Stimulated activated CD8-positive, alpha-beta memory T cell treated with anti-CD3 and anti-CD28 coated beads, Interleukin-15, amount 100 ng/mL, for 4 hours (primary cell): ENCODE measurements at places on chromosomes 3 and 15.

GRCh38 chr15:31252171-31252785 is 74.4 kb upstream of the KLF13 start:
- DNase-seq = no peak

GRCh38 chr15:52348056-52348745 is 52.6 kb upstream of the MYO5C start:
- DNase-seq = no peak

GRCh38 chr15:73227433-73228056 is 141.2 kb downstream of the HCN4 start:
- DNase-seq = no peak

DNA sequence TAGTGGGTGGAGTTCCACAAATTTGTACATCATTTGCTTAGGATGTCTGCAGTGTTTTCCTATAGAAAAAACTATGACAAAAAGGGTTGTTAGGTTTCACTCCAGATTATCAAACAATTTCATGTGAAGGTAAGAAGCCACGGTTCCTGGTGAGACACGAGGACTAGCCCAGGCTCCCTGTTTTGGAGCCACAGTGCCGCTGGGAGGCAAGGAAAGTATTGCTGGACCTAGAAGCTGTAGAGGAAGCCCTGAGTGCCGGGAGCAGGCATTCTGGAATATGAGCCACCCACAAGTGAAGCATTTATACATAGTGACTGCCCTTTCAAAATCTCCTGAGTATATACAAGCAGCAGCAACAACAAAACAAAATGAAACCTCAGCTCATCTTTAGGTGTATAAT is 142.0 kb downstream of the GABRB3 start:
- DNase-seq = no peak

- no peak for DNase-seq
Observed at GRCh38 chr3:58006661-58007060, 1.6 kb upstream of the FLNB start.

DNA sequence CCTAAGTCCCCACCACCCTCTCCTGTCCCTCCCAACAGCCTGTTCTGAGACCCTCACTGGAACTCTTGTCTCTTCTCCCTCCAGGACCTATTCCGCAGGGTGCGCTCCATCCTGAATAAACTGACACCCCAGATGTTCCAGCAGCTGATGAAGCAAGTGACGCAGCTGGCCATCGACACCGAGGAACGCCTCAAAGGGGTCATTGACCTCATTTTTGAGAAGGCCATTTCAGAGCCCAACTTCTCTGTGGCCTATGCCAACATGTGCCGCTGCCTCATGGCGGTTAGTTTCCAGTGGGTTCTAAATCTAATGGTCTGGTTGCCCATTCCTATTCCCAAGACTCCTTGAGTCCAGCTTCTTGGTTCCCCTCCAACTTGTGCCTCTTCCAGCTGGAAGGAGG is 9.3 kb downstream of the EIF4G1 start:
- no peak for DNase-seq

DNA sequence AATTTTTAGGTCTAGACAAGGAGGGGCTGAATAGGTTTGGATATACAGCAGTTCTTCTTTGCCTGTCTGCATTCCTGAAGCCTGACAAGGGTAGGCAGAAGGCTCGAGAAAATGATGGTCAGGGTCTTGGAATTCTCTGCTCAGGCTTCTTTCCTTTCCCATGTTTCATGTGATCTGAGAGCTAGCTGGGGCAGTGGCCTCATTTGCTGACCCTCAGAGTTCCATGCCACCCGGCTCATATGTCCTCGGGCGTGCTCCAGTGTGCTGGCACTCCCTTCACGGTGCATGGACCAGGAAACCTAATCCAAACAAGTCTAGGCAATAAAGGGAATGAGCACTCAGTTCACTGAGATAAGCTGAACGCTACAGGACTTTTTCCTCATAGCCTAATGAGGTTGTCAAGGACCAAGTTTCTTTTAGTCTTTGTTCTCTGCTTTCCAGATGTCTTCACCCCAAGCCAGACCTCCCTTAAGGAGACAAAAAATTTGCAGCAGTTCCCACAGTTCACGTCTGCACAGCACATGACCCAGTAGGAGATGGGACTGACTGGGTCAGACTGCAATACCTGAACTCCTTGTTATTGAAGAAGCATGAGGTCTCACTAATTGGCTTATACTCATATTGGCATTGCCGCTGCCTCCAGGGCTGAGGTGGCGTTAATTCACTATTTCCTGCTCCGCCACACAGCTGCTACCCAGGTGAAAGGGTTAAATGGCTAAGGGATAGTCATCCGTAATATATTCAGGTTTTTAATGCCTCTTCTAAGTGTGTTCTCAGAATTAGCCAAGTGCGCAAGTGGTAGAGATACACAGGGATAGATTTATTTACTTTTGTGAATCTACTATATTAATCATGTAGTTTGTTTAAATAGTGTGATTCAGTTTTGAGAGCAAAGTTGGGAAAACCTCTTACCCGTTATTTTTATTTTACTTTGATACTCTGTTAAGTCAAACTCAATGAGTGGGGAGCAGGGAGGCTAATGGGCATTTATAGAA is 15.3 kb upstream of the RTP4 start:
- no peak for DNase-seq

DNA sequence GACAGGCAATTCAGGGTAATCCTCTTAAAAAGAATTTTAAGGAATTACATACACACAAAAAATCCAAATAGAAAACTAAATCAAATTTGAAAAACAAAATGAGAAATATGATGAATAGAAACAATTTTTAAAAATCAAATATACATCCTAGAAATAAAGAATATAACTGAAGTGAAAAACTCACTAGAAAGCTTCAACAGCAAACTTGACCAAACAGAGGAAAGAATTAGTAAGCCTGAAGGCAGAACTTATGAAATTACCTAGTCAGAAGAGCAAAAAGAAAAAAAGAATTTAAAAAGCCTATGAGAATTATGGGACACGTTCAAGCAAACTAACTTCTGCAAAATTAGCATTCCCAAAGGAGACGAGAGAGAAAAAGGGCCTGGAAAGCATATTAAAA is 206.1 kb downstream of the PCCB start:
- no peak for DNase-seq

DNA sequence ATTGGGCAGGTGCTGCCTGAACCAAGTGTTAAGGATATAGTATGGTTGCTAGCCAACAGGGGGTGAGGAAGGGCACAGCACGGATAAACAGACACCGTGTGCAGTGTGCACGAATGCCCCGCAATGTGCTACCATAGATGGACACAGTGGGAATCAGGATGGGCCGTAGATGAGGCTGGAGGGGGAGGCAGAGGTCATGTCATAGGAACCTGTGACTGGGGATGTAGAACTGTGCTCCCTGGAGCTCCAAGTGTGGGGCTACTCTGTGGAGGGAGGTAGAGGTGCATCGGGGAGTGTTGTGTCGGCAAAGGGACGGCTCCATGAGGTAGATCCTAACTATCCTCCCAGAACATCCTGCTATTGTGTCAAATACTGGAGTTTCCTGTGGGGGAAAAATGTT is 102.5 kb downstream of the TNIK start:
- no peak for DNase-seq

GRCh38 chr15:85005746-85006145 is 24.1 kb downstream of the PDE8A start:
- DNase-seq = no peak

GRCh38 chr15:45855907-45856579 is 221.2 kb downstream of the SQOR start:
- no peak for DNase-seq

- DNase-seq = no peak
Observed at GRCh38 chr3:42140665-42141203, 49.6 kb downstream of the TRAK1 start.

- no peak for DNase-seq
Observed at GRCh38 chr3:107985496-107985895, 105.3 kb downstream of the CD47 start.

GRCh38 chr15:49035825-49036224 is 10.4 kb downstream of the SECISBP2L start:
- no peak for DNase-seq

- no peak for DNase-seq
Observed at GRCh38 chr3:29561651-29562149, 280.8 kb downstream of the RBMS3 start.

DNA sequence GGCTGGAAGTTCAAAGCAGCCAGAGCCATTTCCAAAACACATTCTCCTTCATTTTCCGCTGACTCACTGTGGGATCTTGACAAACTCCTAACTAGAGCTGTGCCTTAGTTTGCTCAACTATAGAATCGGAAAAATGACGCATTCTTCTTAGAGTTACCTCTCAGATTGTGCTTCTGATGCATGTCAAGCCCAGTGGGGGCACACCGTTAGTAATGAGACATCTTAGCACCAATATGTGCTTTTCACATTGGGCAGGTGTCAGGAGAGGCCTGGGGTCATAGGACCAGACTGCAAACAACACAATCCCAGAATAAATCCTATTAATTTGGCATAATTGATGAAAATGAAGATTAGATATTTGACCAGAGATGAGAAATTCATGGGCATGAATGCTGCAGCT is 71.3 kb upstream of the UBE3A start:
- DNase-seq = no peak

GRCh38 chr15:66830358-66830757 is 128.3 kb downstream of the SMAD6 start:
- DNase-seq = no peak

DNA sequence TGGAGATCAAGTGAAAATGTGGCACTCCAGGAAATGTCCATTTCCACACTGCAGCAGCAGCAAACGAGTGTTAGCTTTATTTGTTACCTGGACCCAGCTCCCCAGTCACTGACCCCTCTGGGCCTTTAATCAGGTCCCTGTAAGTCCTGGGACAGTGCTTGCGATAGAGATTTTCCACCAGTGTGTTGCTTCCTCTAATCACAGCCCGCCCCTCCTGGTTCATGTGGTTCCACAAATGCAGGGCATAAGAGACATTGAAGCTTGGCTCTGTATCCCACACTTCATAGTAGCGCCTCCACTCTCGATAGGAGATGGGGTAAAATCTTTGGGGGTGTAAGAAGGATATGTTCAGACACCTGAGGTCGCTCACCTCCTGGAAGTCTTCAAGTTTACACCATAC is 8.0 kb downstream of the A4GNT start:
- DNase-seq = no peak

DNA sequence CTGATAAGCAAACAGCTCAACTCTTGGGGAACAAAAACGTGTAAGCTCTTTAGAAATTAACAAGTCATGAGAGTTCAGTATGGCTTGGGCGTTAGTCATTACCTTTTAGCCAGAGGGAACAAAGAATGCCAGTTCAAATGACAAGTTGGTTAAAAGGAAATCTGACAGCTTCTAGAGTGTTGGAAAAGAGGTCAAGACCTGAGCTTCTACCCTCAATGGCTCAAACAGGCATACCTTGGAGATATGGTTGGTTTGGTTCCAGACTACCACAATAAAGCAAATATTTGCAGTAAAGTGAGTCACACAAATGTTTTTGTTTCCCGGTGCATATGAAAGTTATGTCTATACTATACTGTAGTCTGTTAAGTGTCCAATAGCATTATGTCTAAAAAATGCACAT is 136.1 kb downstream of the CACNA1D start:
- DNase-seq = no peak

DNA sequence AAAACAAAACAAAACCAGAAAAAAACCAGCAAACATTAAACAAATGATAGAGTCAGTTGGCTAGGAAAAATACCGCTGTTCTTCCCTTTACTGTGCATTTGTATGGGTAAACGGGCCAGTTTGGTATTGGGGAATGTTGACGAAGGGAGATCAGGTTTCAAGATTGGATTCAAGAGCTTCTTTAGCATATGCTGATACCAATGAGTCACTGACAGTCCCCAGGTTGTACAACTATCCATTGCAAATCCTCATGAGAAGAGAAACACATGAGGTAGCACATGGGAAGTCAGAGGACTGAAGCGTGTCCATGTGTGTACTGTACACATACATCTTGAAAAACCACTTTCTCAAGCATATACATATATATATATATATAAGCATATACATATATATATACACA is 25.6 kb downstream of the TIGIT start:
- no peak for DNase-seq

- no peak for DNase-seq
Observed at GRCh38 chr3:30768046-30768445, 126.4 kb downstream of the GADL1 start.

GRCh38 chr3:183129243-183129642 is 29.9 kb upstream of the MCCC1 start:
- no peak for DNase-seq

GRCh38 chr3:194971965-194972364 is 286.3 kb downstream of the FAM43A start:
- no peak for DNase-seq

GRCh38 chr15:65532738-65533051 is 2.4 kb downstream of the HACD3 start:
- DNase-seq = no peak

GRCh38 chr15:77650265-77650664 is 17.6 kb upstream of the LINGO1 start:
- no peak for DNase-seq

DNA sequence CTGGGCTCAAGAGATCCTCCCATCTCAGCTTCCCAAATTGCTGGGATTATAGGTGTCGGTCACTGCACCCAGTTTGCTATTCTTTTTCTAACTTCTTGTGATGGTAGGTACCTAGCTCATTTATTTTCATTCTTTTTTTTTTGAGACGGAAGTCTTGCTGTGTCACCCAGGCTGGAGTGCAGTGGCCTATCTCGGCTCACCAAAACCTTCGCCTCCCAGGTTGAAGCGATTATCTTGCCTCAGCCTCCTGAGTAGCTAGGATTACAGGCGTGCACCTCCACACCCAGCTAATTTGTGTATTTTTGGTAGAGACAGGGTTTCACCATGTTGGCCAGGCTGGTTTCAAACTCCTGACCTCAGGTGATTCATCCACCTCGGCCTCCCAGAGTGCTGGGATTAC is 30.1 kb upstream of the RAD51 start:
- no peak for DNase-seq

GRCh38 chr15:56660943-56661342 is 72.4 kb downstream of the ZNF280D start:
- DNase-seq = no peak

DNA sequence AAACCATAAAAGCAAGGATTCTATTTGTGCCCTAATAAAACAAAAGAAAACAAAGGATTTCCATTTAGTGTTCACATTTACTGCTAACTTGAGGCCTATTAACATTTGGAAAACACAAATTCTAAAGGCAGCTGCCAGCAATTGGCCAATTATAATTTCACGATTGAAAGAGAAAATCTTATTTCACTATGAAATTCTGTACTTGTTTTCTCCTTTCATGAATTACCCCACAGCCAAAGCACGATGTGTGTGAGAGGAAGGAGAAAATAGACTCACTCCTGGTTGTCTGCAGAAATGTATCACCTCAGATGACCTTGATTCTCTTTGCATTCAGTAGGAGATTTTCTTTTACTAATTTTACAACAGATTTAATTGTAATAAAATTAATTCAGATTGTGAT is 242.8 kb upstream of the GBE1 start:
- no peak for DNase-seq

GRCh38 chr3:170054204-170054603 is 16.4 kb downstream of the GPR160 start:
- DNase-seq = no peak

GRCh38 chr3:141795276-141795675 is 32.1 kb downstream of the GRK7 start:
- no peak for DNase-seq

GRCh38 chr3:170128977-170129431 is 52.5 kb downstream of the PHC3 start:
- no peak for DNase-seq
